ENCODE measurements at places on chromosomes 7 and 10.

DNA sequence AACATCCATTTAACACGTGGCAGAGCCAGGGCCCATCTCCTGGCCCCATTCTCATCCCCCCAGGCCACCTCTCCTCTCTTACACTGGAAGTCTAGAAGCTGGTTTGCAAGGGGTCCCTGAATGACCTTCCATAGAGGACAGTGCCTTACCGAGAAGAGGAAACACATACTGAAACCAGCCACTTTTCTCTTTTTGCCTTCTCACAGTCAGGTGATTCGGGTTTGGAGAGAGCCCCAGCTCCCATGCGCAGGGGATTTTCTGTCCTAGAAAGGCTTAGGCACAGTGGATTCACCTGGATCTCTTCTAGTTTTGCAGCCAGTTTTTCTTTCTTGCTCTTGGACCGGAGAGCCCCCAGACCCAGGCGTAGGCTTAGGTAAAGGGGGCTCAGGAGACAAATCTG, 334.1 kb upstream of the C7orf33 start:
- DNase-seq, result no peak

GRCh38 chr7:36117203-36117840, 35.7 kb upstream of the EEPD1 start:
- DNase-seq, result no peak

- peak; percentile 70 for DNase-seq
Measured at GRCh38 chr10:123132576-123133477, 2.9 kb upstream of the HMX3 start.

- DNase-seq, result no peak
Measured at GRCh38 chr7:155878250-155878649, 66.0 kb upstream of the SHH start.

DNA sequence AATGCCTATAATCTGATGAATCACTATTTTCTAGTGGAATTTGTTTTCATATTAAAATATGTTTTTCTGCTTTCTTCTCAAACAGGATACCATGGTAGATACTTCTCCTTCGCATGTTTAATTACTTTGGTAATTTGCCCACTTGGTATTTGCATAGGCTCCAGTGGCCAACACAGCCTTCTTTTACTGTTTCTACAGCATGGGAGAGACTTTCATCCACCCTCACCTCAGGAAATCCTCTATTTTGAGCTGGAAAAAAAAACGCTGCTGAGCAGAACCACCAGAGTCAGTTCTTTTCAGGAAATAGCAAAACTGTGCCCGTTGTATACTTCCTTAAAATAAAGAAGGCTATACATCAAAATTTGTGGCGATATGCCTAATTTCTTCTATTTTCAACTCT, 213.3 kb downstream of the MDFIC start:
- DNase-seq, result no peak

GRCh38 chr7:11817111-11817740, 14.8 kb downstream of the THSD7A start:
- DNase-seq, result no peak

DNA sequence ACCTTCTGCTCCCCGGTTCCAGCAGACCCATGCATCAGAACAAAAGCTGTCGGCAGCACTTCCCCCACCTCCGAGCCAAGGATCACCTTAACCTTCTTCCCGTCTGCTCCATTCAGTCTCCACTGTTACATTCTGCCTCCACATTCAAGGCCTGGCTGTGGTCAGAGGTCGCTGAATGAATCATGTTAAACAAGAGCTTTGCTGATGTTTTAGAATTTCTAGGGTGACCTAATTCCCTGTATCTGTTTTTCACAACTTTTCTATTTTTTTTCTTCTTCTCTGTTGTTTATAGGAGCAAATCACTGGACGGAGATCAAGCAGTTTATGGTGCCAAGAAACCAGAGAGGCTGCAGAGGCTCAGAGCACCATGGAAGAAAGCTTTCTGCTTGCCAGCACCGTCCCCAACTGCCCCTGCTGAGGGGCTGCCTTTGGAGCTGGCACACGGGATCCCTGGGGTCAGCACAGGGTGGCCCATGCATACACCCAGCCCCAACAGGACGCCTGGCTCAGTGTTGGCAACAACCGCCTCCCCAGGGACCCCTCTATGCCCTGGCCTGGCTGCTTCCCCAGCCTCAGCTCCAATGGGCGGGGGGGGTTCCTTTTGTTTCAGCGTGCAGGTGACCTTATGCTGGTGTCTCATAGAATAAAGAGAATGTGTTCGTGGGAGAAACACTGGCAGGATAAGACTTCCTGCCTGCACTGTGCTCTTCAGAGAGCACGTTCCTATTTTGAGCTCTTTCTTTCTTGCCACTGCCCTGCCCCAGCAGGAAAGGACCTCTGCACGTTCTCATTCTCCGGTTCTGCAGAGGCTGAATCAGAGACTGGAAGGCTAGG, 182.7 kb upstream of the LYZL2 start:
- peak; percentile 76 for DNase-seq

DNA sequence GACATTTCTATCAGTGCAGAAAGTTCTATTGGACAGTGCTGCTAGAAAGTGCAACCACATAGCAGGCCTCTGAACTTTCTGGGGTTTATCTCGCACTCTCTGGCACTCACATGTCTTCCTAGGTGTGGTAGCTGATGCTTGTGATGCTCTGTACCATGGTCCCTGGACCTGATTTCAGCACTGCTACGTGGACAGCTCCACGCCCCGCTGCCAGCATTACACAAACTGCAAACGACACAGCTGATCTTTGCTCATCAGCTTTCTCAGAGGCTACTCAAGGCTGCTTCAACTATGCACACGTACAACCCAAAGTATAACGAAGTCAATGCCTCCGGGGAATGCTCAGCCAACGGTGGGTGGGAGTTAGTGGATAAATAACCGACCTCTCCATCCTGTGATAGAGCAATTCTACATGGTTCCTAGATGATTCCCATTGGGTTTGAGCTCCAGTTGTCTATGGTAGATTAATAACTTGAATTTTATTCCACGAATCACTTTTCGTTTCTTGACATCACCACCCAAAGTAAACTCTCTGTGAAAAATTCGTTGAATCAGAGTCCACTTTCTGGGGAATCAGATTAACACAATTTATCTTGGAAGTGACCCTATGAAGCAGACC, 302.5 kb downstream of the ACTR3B start:
- DNase-seq, result no peak

GRCh38 chr10:124150807-124151417, 57.5 kb upstream of the CHST15 start:
- no peak for DNase-seq

DNA sequence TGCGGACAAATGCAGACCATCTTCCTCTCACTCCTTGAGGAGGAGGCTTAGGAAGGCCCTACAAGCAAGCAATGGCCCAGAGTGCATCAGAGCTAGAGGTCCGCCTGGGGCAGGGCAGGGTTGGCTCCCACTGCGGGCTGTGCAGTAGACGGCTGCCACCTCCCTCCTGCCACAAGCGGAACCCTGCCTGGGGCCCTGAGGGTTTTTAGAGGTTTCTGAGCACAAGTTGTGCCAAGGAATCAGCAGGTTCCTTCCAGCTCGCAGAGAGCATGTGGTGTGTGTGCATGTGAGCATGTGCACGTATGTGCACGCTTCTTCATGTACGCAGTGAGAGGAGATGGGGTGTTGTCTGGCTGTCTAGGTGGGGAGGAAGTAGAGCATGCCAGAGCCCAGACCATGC, 25.9 kb upstream of the SMARCD3 start:
- DNase-seq, result no peak

- DNase-seq, result no peak
Measured at GRCh38 chr7:155484483-155485399, 26.8 kb downstream of the EN2 start.

DNA sequence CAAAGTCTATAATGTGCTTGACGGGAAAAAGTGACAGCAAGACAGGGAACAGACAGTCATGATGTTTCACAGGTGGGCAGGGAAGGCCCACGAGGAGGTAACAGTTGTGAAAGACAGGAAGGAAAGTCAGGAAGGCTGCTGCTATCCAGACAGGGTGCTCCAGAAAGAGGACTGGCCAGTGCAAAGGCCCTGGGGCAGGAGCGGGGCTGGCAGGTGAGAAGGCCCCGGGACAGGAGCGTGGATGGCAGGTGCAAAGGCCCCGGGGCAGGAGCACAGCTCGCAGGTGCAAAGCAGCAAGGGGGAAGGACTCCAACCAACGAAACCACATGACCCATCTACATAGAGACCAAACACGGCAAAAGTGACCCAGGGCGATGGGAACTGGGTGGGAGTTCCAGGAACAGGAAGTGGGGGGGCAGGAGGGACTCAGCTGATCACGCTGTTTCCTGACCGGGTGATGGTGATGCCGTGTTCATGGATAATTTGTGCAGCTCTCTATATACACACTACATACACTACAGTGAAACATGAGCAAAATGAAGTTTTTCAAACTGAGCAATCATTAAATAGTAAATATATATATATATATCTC, 138.2 kb downstream of the MAD1L1 start:
- DNase-seq, result no peak

DNA sequence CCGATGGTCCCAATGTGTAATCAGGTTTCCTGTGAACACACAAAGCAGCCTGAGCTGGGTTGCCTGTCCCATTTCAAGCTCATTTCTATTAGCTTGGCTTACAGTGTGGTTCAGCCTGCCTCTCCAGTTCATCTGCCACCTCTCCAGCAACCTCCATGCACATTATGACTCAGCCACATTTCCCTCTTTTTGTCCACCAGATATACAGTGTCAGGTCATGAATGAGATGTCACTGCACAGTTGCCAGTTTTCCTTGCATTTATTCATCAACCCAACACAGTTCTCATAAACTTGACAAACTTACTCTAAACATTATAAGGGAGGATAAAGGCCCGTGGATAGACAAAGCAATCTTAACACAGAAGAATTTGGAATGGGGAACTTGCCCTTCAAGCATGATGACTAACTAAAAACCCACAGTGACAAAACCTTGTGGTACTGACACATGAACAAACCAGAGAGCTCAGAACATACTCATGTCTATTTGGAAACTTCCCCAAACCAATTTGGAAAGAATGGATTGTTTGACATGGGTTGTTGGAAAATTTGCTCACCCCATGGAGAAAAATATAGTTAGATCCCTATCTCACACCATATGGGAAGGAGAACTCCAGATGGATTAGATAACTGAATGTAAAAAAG, 2.5 kb upstream of the CFAP58 start:
- no peak for DNase-seq

GRCh38 chr10:29811751-29812427, 177.1 kb upstream of the SVIL start:
- peak; percentile 12 for DNase-seq

GRCh38 chr10:100522107-100522801, 2.6 kb upstream of the SEC31B start:
- no peak for DNase-seq

- DNase-seq, result no peak
Measured at GRCh38 chr10:4099202-4099601, 314.2 kb upstream of the KLF6 start.

- DNase-seq, result no peak
Measured at GRCh38 chr7:69817121-69817520, 218.8 kb downstream of the AUTS2 start.

- DNase-seq, result no peak
Measured at GRCh38 chr10:106795619-106796018, 368.9 kb downstream of the SORCS1 start.

GRCh38 chr7:50607524-50608125, 42.4 kb upstream of the DDC start:
- no peak for DNase-seq

- no peak for DNase-seq
Measured at GRCh38 chr10:90222372-90222771, 521.0 kb downstream of the KIF20B start.

- no peak for DNase-seq
Measured at GRCh38 chr10:4263601-4263921, 478.6 kb upstream of the KLF6 start.

DNA sequence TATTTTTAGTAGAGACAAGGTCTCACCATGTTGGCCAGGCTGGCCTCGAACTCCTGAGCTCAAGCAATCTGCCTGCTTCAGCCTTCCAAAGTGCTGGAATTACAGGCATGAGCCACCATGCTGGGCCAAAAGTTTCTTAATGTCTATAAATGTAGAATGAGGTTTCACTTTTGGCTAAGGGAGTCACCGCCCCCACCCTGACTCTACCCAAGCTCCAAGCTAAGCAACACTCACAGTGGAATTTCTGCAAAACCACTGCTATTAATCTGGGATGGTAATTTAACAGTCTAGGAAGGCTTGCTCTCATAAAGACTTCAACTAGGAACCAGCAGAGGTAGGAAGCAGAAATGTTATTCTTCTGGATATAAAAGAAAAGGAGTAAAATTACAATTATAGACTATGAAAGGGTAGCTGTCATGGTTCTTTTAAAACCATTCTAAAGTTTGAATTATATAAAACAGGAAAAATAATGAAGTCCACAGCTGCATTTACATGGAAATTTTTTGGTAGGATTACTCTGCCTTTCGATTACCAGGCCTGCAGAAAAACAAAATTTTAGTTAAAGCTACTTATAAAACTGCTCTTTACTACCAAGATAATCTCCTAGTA, 211.6 kb downstream of the SFMBT2 start:
- DNase-seq, result no peak

DNA sequence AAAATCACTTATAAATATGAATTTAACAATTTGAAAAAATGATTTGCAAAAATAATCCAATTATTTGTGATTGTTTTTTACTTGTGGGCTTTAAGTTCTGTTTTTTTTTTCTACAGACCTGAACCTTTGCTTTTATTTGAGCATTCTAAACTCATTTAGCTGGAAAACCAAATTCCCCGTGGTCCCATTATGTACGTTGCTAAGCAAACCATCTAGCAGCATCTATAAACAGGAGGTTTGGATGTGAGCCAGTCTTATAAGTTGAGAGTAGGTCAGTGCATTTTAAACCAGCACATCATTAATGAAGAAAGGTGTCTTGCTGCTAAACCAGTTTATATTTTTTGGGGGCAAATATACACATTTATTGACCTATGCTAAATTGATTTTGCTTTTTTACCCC, 77.3 kb downstream of the LRRN3 start:
- DNase-seq, result peak; percentile 87

DNA sequence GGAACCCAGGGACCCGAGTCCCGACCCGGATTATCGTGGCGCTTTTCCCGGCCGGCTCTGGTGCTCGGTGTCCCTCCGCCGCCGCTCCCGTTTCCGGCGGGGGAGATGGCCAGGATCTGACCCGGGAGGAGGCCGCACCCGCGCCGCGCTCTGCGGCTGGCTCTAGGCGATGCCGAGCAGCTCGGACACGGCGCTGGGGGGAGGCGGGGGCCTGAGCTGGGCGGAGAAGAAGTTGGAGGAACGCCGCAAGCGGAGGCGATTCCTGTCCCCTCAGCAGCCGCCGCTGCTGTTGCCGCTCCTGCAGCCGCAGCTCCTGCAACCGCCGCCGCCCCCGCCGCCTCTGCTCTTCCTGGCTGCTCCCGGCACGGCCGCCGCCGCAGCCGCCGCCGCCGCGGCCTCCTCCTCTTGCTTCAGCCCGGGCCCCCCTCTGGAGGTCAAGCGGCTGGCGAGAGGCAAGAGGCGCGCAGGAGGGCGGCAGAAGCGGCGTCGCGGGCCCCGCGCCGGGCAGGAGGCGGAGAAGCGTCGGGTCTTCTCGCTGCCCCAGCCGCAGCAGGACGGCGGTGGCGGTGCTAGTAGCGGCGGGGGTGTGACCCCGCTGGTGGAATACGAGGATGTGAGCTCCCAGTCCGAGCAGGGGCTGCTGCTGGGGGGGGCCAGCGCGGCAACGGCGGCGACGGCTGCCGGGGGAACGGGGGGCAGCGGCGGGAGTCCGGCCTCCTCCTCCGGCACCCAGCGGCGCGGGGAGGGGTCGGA, 593 bp downstream of the CDK13 start:
- no peak for DNase-seq

Data from NCI-H1092 (cell line).